ENCODE measurements at places on chromosomes 5 and 9.

GRCh38 chr5:147382776-147383175 is 127.1 kb downstream of the DPYSL3 start:
- DNase-seq, result no peak

DNA sequence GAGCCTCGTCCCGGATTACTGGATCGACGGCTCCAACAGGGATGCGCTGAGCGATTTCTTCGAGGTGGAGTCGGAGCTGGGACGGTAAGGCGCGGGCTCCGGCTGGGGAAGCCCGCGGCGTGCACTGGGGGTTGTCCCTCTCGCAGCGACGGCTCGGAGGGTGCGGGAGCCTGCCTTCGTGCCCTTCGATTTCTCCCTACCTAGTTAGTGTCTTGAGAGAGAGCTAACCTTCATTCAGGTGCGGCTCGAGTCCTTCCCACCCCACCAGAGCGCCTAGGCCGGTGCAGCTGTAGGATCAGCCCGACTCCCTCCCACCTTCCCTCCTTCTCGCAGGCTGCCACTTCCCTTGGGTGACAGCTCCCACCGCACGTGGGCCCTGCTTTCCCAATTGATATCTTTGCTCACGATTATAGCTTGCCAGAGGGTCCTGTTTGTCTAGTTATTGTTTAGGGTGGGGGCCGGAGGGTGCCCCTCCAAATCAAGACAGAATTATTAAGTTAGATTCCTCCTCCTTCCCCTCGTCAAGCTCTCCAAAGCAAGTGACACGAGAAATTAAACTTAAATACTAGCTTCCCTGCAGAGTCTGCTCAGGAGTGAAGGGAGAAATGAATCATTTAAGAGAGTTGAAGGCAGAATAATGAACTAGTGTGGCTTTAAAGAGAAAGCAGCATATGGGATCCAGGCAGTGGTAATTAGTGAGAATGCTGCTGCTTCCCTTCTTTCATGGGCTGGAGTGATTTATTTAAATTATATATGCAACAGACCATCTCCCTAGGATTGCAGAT is 569 bp downstream of the CAMK4 start:
- DNase-seq, result peak; percentile 13

GRCh38 chr5:9919306-9920030 is 289.3 kb upstream of the TAS2R1 start:
- no peak for DNase-seq

GRCh38 chr9:116103976-116104820 is 49.4 kb upstream of the PAPPA start:
- no peak for DNase-seq

GRCh38 chr5:107597247-107597646 is 73.5 kb downstream of the EFNA5 start:
- no peak for DNase-seq

DNA sequence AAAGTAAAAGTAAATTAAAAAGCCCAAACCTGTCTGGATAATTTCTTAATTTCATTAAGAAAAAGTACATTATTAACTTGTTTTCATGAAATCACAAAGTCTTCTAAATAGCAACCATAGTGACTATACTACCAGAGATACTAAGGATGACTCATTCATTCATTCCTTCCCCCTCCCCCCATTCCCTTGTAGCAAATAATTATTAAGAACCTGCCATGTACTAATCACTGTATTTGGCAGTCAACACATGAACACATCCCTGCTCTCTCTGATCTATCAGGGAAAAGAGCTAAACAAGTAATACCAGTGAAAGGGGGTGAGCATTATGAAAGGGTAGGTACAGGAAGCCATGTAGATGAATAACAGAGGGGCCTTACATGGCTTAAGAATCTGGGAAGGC is 203.9 kb downstream of the CWC27 start:
- no peak for DNase-seq

DNA sequence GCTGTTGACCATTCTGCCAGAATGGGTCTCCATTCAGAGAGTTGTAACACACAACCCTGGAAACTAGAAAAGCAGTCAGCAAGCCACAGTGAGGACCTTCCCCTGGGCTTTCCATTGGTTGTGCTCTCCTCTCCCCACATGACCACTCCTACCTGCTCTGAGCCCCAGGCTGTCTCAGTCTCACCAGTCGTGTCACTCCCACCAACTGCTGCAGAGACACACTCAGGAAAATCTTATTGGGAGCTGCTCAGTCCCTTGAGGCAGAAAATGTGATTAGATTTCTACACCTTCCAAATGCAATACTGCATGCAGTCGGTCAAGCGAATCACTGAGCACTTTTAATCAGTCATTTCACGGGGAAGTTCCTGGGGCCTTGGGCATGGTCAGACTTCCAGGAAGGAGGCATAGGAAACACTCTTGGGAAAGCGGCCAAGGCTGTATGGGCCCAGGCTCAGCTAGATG is 284.2 kb upstream of the NMUR2 start:
- DNase-seq, result no peak

DNA sequence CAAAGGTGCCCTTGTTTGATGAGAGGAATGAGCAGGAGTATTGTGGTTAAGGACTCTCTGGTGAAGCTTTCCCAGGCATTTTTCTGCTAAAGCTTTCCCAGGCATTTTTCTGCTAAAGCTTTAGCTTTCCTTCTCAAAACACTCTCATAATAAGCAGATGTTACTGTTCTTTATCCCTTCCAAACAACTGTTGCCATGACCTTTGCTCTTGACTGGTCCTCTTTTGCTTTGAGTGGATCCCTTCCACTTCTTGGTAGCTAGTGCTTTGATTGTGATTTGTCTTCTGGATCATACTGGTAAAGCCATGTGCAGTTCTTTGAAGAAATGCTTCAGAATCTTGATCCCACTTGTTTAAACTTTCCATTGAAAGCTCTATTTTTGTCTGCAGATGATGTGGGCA is 85.8 kb downstream of the GPBP1 start:
- no peak for DNase-seq

DNA sequence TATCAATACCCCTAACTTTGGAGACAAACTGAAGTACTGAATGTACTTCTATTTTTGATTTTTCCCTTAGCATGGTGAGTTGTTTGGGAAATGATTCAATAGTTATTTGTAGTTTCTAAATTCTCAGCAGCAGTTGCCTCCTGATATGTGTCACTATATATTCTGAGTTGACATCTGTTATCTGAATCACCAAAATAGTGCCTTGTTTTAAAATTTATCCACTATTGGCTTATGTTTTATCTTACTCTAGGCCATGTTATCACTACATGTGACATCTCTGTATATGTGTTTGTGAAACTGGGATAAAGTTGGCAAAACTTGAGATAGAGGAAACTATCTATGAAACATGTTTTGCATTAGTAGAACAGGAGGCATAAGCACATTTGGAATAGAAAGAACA is 317.6 kb downstream of the TLE4 start:
- no peak for DNase-seq

DNA sequence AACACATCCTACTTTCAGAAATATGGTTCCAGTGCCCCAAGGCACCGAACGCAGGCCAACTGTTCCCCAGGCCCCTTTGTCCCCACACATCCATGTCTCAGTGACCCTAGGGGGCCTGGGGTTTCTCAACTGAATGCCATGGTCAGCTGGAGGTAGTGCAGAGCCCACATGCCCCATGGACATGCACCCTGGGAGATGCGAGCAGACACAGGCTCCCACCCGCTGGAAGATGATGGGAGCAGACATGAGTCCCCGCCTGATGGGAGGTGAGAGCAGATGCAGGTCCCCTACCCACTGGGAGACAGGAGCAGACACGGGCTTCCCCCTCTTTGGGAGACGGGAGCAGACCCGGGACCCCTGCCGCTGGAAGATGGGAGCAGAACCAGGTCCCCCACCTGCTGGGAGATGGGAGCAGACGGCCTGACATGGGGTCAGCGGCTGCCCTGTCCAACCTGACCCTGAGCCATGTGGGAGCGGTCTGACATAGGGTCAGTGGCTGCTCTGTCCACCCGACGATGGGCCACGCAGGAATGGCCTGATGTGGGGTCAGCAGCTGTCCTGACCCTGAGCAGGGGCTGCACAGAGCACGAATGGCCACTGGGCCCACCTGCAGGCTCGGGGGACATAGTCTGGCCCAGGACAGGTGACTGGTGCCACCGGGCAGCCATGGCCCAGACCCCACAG is 18.4 kb downstream of the ZDHHC11B start:
- DNase-seq, result no peak

DNA sequence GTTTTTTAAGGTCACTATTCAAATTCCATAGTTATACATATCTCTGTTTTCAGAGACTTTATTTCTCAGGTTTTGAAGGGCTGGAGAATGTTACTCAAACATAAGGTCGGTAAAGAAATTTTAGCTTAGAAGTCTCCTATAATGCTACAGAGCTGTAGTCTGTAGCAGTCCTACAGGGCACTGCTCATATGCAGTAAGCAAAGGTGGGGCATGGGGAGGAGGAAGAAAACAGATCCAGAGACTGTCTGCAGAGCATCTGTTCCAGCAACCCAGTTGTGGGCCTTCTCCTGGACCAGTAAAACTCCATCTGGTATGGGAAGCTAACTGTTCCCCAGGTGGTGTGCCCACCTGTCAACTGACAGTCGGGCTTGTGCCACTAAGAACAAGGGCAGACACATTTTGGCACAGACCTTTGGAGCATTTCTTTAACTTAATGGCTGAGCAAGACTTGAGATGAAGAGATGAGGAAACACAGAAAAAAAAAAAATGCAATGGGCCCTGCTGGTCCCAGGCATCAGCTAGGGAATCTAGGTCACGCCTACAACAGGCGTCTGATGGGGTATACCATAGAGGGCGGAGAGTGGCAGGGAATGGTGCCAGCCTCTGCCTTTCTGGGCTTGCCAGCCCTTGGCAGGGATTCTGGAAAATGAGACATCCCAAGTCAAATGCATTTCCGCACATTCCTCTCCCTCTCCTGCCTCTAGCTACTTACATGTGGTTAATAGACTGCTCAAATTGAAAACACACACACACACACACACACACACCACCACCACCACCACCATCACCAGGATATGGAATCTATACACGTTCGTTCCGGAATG is 218.9 kb downstream of the ARL15 start:
- DNase-seq, result no peak

DNA sequence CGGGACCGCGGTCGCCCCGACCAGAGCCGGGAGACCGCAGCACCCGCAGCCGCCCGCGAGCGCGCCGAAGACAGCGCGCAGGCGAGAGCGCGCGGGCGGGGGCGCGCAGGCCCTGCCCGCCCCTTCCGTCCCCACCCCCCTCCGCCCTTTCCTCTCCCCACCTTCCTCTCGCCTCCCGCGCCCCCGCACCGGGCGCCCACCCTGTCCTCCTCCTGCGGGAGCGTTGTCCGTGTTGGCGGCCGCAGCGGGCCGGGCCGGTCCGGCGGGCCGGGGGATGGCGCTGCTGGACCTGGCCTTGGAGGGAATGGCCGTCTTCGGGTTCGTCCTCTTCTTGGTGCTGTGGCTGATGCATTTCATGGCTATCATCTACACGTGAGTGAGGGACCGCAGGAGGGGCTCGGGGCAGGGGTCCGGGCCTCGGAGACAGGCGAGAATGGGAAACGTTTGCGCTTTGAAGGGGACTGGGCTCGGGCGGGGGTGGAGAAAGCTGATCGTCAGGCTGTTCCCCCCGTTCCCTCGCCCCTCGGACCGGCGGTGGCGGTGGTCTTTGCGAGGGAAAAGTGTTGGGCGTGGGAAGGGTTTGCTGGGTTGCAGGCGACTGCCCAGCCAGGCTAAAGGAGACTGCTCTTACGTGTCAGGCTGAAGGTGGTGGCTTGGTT is 457 bp downstream of the UGCG start:
- DNase-seq, result peak; percentile 80

DNA sequence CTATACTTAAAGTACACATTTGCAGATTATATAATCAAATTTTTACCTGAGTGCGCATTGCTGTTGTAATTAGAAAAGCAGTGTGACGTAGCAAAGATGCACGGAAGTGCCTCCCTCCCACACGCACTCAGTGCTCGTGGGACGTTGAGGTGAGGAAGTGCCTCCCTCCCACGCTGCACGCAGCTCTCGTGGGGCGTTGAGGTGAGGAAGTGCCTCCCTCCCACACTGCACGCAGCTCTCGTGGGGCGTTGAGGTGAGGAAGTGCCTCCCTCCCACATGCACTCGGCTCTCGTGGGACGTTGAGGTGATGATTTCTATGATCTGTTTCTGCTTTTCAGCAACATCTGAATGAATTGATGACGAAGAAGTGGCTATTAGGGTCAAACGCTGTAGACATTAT is 21.0 kb downstream of the EXOC3 start:
- no peak for DNase-seq

DNA sequence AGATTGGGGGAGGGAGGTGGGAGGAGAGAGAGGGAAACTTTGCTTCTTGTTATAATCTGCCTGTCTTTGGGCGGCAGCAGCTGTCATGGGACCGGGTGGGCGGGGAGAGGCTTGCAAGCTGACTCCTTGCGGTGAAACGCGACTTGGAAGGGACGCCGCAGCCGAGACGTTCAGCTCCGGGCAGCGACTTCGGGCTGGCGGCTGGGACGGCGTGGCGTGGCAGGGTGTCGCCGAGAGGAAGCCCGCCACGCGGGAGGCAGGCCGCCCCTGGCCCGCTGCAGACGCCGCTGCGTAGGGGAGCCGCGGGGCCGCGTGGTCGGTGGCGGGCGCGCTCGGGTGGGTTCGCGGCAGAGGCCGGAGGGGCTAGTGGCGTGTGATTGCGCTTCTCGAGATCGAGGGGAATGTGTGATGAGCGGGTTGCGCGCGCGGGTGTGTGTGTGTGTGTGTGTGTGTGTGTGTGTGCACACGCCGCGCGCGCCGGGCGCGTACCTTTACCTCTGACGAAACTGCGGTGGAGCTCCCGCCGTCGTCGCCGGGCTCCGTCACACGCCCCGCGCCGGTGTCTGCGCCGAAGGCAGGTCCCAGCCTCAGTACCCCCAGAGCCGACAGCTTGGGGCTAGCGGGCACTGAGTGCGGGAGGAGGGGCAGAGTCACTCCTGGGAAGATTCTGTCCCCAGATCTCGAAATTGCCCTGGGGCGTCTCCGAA is 1.7 kb downstream of the PPARGC1B start:
- DNase-seq, result peak; percentile 75

- no peak for DNase-seq
Measured at GRCh38 chr5:157913575-157913974, 54.6 kb upstream of the CLINT1 start.

DNA sequence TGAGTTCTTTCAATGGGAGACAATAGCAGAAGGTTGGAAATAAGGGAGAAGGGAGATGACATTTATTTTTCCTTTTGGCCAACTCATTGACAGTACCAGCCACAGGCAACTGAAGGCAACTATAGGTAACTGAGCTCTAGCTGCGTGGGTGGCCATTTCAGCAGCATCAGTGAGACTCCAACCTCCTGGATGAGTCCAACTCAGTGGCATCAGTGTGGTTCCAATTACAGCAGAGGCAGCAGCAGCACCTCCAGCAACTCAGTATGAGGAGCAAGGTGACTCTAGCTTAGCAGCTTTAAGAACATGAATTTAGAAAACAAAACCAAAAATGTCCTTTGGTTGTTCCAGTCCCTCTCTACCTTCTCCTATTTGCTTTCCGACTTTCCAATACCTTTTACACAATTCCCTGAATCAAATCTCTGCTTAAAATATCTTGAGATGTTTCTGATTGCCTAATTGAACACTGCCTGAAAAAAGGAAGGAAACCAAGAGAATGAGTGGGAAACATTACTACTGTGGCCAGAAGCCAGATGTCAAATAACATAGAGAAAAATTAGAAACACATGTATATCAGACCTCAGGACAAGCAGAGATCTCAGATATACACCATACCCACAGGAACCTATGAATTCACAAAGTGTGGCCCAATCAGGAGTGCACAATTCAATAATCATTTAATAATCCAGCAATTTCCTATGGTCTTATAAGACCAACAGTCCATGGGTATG is 166.5 kb upstream of the RORB start:
- DNase-seq, result no peak
